ENCODE measurements at places on chromosomes 5 and 9.

DNA sequence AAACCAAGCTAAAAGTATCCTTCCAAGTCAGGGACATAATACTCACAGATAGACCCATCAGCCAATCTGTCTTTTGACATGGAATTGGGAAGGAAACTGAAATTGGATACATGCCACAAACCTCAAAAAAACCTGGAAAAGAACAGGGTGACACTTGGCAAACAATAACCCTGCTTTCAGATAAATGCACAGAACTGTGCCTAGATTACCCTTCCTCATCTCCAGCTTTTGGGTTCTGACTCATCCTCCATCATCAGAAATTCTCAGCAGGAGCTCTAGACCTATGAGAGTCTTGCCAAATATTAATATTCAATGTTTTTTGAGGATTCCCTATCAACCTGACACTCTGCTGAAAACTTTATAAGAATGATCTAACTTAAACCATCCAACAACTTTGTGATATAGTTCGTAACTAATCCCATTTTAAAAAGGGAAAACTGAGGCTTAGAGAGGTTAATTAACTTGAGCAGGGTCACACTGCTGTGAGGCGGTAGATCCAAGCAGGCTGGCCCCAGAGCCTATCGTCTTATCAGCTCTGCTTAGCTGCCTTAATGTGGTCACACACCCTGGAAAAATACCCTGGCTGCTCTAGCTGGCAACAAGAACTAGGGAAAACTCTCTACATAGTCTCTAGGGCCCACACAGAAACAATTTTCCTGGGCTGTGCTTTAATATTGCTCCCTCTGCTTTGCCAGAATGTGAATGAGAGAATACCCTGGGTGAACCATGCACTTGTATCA lies 157.0 kb upstream of the TRPC7 start:
- DNase-seq, result no peak
- H3K27ac ChIP-seq, result no peak overlapping the region
- peaks cover 3% of the 10 kb centered on the region for H3K27me3 ChIP-seq
- H3K4me1 ChIP-seq, result no peaks in the 10 kb centered on the region

GRCh38 chr5:29150840-29151239 lies 2042.6 kb upstream of the CDH6 start:
- H3K27me3 ChIP-seq, result no peaks in the 10 kb centered on the region
- no peak overlapping the region for H3K27ac ChIP-seq
- no peak for DNase-seq
- no peaks in the 10 kb centered on the region for H3K36me3 ChIP-seq
- H3K4me3 ChIP-seq, result no peak overlapping the region
- no peaks in the 10 kb centered on the region for H3K4me1 ChIP-seq

DNA sequence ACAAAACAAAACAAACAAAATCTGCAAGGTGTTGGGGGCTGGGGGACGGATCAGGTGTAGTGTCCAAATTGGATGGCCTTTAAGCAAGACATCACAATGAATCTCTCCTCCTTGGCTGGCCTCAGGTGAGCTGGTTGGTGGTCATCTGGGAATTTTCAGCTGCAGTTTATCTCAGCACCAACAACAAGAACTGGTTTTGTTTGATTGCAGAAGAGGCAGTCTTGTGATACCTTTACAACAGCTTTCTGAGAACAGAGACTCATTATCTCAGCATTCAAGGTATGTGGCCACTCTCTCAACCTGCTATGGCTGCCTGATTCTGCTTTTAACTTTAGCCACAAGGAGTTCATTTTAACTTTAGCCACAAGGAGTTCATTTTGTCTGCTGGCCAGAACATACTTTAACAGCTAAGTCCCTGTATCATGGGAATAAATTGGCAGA lies 1543.4 kb downstream of the EFNA5 start:
- no peak overlapping the region for H3K4me3 ChIP-seq
- no peak for DNase-seq
- no peaks in the 10 kb centered on the region for H3K4me1 ChIP-seq

DNA sequence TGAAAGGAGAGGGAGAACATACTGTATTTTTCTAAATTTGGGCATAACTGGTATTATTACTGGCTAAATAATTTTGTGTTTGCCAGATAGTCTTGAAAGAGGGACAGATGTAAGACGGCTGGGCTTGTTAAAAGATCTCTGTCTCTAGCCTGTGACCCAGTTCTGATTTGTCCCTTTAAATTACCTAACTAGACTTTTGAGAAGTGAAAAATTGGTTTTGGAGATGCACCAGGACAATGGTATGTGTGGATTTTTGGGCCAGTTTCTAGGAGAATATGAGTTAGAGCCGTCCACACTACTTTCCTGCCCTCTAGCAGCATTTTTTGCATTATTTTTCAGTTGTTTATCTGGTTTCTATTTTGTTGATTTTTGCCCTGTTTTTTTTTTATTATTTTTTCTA lies 33.5 kb downstream of the LNPEP start:
- peaks cover 11% of the 10 kb centered on the region for H3K4me1 ChIP-seq
- no peaks in the 10 kb centered on the region for H3K36me3 ChIP-seq
- DNase-seq, result no peak
- no peaks in the 10 kb centered on the region for H3K27me3 ChIP-seq

DNA sequence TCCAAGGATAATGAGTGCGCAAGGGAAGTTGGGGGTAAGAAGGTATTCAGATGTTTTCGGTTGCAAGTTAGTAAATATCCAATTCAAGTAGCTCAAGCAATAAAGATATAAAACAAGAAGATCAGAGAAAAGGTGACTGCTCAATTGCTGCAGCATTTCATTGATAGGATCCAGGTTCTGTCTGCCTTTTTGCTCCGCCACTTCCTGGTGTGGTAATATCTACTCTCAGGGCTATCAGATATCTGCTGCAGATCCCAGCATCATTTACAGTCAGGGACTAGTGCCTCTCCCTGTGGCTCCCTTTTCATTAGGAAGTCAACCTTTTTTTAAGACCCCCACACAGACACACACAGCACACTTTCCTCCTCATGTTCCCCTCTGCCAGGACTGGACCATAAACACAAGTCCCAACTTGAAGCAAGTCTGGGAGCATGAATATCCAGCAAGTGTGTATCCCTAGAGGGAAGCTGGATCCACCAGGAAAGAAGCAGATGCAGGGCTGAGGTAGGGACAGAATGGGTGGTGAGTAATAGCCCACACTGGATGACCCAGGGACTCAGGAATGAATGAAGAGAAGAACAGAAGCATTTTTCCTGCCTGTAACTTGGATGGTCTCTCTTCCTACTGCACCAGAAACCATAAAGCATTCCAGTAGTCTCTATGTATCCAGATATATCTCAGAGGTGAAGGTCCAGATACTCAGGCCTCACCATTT lies 53.7 kb downstream of the ZNF622 start:
- H3K36me3 ChIP-seq, result no peaks in the 10 kb centered on the region
- no peak for DNase-seq

GRCh38 chr9:135043345-135043744 lies 44.1 kb upstream of the OLFM1 start:
- H3K36me3 ChIP-seq, result no peaks in the 10 kb centered on the region
- H3K27me3 ChIP-seq, result peaks cover 4% of the 10 kb centered on the region

DNA sequence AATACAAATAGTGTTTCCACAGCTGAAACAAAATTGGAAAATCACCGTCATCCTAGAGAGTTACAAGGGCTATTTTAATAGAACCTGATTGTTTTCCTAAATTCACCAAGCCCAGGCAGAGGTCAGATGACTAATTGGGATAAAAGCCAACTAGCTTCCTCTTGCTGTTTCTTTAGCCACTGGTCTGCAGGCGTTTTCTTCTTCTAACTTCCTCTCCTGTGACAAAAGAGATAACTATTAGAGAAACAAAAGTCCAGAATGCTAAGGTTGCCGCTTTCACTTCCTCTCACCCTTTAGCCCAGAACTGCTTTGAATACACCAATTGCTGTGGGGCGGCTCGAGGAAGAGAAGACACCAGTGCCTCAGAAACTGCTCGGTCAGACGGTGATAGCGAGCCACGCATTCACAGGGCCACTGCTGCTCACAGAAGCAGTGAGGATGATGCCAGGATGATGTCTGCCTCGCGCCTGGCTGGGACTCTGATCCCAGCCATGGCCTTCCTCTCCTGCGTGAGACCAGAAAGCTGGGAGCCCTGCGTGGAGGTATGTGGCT lies at the start of gene TLR4:
Gene TLR4, plus strand, starts transcription at position 380 of the 552 bp plus-strand sequence. Its CDS starts 70 bp downstream, at position 450.
- H3K36me3 ChIP-seq, result no peaks in the 10 kb centered on the region
- no peak within 1 kb of the TSS for H3K4me3 ChIP-seq
- no peaks in the 10 kb centered on the region for H3K27me3 ChIP-seq
- DNase-seq, result no peak
- H3K4me1 ChIP-seq, result no peaks in the 10 kb centered on the region

DNA sequence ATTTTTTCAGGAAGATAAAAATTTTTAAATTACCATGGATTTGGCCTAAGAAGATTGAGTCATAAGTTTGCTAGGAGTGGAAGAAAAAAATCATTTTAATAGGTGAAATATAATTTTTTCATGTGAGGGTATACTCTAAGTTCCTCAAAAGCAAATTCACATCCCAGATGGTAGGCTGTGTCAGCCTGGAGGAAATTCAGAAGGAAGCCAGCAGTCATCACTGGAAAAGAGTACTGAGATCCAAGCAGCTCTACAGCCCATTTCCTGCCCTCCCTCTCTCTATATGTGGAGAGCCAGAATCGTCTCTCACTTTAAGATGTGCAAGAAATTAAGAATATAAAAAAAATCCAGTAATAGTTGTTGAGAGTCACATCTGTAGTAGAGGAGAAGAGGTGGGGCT lies 126.5 kb upstream of the CDH18 start:
- H3K4me1 ChIP-seq, result no peaks in the 10 kb centered on the region
- DNase-seq, result no peak
- H3K27me3 ChIP-seq, result no peaks in the 10 kb centered on the region
- H3K4me3 ChIP-seq, result no peak overlapping the region

DNA sequence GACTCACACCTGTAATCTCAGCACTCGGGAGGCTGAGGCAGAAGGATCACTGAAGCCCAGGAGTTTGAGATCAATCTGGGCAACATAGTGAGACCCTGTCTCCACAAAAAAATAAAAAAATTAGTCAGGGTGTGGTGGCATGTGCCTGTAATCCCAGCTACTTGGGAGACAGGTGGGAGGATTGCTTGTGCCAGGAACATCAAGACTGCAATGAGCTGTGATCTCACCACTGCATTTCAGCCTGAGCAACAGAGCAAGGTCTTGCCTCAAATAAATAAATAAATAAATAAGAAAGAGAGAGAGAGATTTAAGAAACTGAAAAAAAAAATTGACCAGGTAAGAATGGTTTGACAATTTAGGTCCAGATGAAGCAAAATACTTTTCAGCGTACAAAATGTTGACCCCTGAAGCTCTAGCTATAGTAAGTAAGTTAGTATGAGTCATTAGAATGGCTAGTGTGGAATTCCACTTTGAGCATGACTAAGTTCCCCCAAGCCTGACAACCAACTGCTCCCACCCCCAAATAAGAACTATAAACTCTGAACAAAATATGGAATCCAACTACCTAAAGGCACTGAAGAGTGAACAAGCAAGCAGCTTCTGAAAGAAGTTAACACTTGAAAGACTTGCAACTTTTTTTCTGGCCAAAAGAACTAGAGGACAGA lies 217.8 kb upstream of the TLE4 start:
- H3K36me3 ChIP-seq, result no peaks in the 10 kb centered on the region
- H3K4me3 ChIP-seq, result no peak overlapping the region
- H3K4me1 ChIP-seq, result no peaks in the 10 kb centered on the region
- DNase-seq, result no peak

GRCh38 chr5:115661101-115661500 lies 35.3 kb upstream of the TMED7 start:
- H3K36me3 ChIP-seq, result no peaks in the 10 kb centered on the region
- DNase-seq, result no peak
- no peak overlapping the region for H3K4me3 ChIP-seq
- peaks cover 2% of the 10 kb centered on the region for H3K27me3 ChIP-seq
- H3K4me1 ChIP-seq, result no peaks in the 10 kb centered on the region
- no peak overlapping the region for H3K27ac ChIP-seq

DNA sequence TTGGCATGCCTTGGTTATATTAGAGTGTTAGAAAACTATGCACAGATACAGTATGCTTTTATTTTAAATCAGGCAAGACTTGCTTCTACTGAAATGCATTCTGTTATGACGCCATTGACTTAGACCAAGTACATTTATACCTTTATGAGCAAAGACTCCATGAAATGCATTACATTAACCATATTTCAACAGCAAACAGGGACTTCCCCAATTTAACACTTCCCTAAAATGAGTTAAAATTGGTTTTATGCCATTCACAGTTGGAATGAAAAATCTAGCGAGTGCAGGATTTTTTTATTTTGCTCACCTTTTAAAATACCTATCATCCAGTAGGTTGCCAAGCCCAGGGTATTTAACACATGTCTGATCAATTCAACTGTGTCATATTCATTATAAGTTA lies 272.1 kb upstream of the IZUMO3 start:
- H3K4me1 ChIP-seq, result no peaks in the 10 kb centered on the region
- no peak overlapping the region for H3K4me3 ChIP-seq
- H3K36me3 ChIP-seq, result no peaks in the 10 kb centered on the region
- H3K27ac ChIP-seq, result no peak overlapping the region
- DNase-seq, result no peak

DNA sequence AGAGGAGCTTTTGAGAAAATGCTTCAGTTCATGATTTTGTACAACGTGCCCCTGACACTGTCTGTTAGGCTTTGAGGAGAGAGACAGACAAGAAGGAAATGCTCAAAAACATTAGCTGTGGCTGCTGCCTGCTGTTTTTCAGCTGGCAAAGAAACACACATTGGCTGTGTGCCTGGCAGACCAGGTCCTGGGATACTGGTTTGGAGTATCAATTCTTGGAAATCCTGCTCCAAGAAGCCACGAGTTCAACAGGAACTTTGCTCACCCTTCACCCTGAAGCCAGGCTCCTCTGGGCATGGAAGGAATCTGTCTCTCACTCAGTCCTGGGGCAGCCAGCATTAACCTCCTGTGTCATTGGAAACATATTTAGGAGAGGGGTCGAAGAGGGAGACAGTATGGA lies 245.5 kb downstream of the AUH start:
- no peaks in the 10 kb centered on the region for H3K27me3 ChIP-seq
- no peaks in the 10 kb centered on the region for H3K36me3 ChIP-seq
- no peak overlapping the region for H3K4me3 ChIP-seq
- DNase-seq, result no peak
- H3K27ac ChIP-seq, result no peak overlapping the region

GRCh38 chr9:20562051-20562450 lies 60.2 kb downstream of the MLLT3 start:
- H3K27me3 ChIP-seq, result no peaks in the 10 kb centered on the region
- H3K4me1 ChIP-seq, result no peaks in the 10 kb centered on the region
- no peaks in the 10 kb centered on the region for H3K36me3 ChIP-seq
- no peak for DNase-seq
- no peak overlapping the region for H3K4me3 ChIP-seq

DNA sequence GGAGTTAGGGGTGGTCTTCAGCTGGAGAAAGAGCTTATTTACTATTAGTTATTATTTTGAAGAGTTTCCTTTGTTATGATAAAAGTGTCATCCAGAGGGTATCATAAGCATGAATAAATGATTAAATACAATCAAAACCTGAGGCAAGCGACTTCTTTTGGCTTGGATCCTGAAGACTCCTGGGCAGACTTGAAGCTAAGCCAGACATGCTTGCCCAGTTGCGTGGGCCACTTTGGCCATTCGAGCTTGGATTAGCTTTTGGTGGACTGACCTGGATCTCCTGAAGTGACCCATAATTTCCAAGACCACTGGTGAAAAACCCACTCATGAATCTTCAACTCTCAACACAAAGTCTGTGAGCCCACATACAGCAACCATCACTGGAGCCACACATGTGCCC lies 335.8 kb downstream of the NR2F1-AS1 start:
- H3K4me1 ChIP-seq, result peaks cover 43% of the 10 kb centered on the region
- H3K27me3 ChIP-seq, result no peaks in the 10 kb centered on the region
- peak overlapping the region; percentile 93 for H3K27ac ChIP-seq
- no peaks in the 10 kb centered on the region for H3K36me3 ChIP-seq
- DNase-seq, result no peak

GRCh38 chr5:109987970-109988369 lies 298.2 kb downstream of the MAN2A1 start:
- DNase-seq, result no peak
- no peak overlapping the region for H3K4me3 ChIP-seq
- no peak overlapping the region for H3K27ac ChIP-seq
